ENCODE measurements at places on chromosomes 16 and 17. TPM values are rescaled to one million over a fixed set of nuclear protein-coding genes. Genes with fewer than 3 reads are reported as not detected.

Gene APOH
- total RNA-seq, result not detected

DNA sequence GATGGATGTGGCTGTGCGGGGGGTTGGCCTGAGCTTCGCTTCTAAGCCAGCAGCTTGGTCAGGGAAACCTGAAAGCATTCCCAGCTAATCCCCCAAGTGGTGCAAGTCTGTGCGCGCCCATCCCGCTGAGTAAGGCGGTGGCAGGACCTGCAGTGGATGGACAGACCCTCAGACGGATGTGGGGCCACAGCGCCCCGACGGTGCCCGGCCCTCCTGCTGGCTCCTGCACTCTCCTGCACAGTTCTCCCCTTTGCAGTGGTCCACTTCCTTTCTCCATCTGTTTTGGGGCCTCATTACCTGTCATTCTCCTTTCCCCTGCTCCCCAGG lies 2.3 kb downstream of the ATP2A1 start:
- peak overlapping the region; percentile 37 for H3K27ac ChIP-seq
- H3K4me1 ChIP-seq, result peaks cover 19% of the 10 kb centered on the region
- peaks cover 15% of the 10 kb centered on the region for H3K27me3 ChIP-seq
- DNase-seq, result no peak

GRCh38 chr17:77424585-77425344 lies 284.0 kb downstream of the SEC14L1 start:
- H3K4me3 ChIP-seq, result no peak overlapping the region
- no peaks in the 10 kb centered on the region for H3K36me3 ChIP-seq
- H3K4me1 ChIP-seq, result peaks cover 59% of the 10 kb centered on the region
- H3K27me3 ChIP-seq, result no peaks in the 10 kb centered on the region

Gene CASKIN2
- 0.40 TPM for total RNA-seq

DNA sequence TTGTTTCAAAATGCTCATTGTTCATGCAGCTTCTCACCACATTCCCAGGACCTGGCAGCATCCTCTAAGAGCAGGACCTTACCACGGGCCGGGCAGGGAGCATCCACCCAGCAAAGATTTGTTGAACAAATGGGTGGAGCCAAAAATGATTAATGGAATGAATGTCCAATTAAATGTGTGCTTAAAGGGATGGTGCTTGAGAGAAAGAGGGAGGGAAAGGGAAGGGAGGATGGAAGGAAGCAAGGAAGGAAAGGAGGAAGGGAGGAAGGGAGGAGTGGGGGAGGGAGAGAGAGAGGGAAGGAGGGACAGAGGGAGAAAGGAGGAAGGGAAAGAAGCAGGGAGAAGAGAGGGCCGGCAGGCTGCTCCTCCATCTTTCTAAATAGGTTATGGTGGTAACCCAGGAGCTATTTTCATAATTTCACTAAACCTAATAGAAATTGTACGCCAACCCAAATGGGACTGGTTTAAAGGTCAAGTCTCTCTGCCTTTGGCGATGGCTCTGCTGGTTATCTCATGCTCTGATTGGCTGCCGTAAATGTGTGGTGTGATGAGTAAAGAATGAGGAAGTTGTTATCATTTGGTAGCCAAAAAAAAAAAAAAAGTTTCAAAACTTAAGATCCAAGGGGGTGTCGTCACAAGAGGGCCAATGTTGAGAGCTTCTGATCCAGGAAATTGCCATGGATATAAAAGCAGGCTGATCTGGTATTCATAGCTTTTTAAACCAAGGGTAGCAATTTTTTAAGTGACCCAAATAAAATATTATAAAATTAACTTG lies 126.7 kb upstream of the FOXF1 start:
- H3K27me3 ChIP-seq, result peaks cover 23% of the 10 kb centered on the region
- H3K36me3 ChIP-seq, result peaks cover 3% of the 10 kb centered on the region
- no peak overlapping the region for H3K4me3 ChIP-seq
- H3K4me1 ChIP-seq, result no peaks in the 10 kb centered on the region
- DNase-seq, result no peak
- no peak overlapping the region for H3K27ac ChIP-seq

DNA sequence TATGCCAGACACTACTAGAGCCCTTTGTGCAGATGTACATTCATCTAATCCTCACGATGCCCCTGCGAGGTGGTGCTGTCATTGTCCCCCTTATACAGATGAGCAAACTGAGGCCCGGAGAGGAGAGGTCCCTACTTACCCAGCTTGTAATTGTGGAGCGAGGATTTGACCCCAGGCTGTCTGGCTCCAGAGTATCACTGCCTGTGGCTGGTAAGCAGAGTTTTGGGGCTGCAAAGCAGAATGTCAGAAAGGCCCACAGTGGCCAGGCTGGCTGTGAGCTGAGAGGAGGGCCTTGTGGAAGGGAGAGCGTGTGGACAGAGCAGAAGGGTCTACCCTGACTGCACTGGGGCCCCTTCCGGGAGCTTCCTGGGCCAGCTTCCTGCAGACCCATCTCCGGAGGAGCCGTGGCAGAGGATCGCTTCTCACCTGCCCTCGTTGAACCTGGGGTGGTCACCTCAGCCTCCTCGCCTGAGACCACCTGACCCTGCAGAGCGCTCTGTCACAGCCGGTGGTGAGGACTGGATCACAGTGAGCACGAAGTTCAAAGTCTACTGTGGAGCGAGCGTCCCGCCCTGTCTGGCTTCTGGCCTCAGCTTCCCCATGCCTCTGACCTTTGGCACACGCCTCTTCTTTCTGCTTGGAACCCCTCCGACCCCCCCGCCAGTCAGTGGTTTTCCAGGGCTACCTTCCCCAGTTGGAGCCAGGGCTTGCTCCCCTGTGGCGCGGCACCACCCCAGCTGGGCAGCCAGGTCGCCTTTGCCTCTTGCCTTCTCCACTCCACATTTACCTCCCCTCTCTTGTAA lies 12.1 kb downstream of the CMIP start:
- H3K4me3 ChIP-seq, result no peak overlapping the region
- H3K27ac ChIP-seq, result peak overlapping the region; percentile 51
- H3K36me3 ChIP-seq, result peaks cover 6% of the 10 kb centered on the region
- no peak for DNase-seq
- H3K4me1 ChIP-seq, result peaks cover 45% of the 10 kb centered on the region
- H3K27me3 ChIP-seq, result no peaks in the 10 kb centered on the region

Gene SLC5A11
- not detected for total RNA-seq
